ENCODE measurements at places on chromosomes 2 and 18.

DNA sequence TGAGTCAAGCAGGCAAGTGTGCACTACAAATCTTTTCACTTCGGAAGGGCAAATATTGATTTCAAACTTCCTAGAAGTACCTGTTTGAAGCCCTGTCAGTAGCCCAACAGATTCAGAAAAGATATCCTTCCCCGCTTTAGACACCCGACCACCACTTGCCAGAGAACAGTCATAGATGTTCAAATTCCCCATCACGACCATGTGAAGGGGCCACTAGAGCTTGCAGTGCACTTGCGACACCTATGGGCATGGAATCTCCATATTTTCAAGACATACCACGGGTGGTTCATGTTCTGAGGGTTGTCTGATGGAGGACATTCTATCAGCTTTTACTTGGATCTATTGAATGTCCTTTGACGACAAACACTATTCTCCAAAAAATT, 23.8 kb downstream of the GNLY start:
- no peak for DNase-seq

DNA sequence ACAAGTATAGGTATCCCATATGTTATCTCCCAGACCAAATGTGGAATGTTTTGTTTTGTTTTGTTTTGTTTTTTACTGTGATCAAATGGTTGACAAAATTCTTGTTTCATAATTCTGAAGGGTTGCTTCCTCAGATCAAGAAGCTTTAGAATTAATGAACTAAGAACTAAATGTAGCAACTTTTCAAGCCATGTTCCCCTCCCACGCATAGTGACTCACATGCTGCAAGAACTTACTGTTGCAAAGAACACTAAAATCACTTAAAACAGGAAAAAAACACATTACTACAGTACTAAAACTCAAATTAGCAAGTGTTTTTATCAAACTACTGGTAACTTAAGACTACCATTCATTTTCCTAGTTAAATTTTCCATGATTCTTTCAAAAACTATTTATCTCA, 30.6 kb downstream of the HNRNPLL start:
- no peak for DNase-seq

GRCh38 chr2:202043475-202043874, 9.8 kb downstream of the FZD7 start:
- DNase-seq = no peak

DNA sequence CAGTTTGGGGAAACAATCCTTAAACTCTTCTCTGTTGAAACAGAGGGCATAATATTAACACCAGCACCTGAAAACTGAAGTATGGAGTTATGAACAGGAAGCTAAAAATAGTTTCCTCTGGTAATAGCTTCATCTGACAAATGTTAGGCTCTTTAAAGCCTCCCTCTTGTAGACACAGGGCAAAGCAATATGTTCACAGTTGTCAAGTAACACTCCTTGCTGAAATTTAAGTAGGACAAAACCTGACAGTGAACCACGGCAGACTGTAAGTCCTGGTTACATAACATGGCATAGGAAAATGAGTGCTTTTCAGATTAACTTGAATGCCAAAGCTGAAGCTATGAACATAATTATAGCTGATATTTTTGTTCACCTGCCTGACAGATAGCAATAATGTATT, 172.9 kb downstream of the CMPK2 start:
- DNase-seq = no peak

GRCh38 chr2:233935426-233935825, 18.3 kb downstream of the TRPM8 start:
- no peak for DNase-seq

- DNase-seq = no peak
Measured at GRCh38 chr2:144180131-144180530, 339.8 kb downstream of the ZEB2 start.

Data from NCI-H1092 treated with DMSO at 0.1 percent for 48 hours (cell line).